Calu3 (cell line): ENCODE measurements at places on chromosomes 5 and 9.

GRCh38 chr5:68780299-68780955 is 313.4 kb upstream of the SLC30A5 start:
- DNase-seq: no peak

GRCh38 chr9:136351252-136351800 is 12.2 kb downstream of the DNLZ start:
- DNase-seq: no peak

DNA sequence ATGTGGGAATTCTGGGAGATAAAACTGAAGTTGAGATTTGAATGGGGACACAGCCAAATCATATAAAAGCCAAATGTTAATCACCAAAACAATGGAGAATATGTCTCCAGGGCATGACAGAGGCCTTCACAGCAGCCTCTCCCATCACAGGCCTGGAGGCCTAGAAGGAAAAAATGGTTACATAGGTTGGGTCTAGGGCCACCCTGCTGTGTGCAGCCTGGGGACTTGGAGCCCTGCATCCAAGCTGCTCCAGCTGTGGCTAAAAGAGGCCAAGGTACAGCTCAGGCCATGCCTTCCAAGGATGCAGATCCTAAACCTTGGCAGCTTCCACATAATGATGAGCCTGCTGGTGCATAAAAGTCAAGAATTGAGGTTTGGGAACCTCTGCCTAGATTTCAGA is 85.1 kb downstream of the JAKMIP2 start:
- no peak for DNase-seq

- DNase-seq: no peak
Measured at GRCh38 chr5:1099926-1100663, 11.8 kb downstream of the SLC12A7 start.

GRCh38 chr9:72589667-72590521 is 68.5 kb downstream of the TMC1 start:
- no peak for DNase-seq

GRCh38 chr5:132424167-132424880 is 54.8 kb downstream of the SLC22A5 start:
- no peak for DNase-seq

- no peak for DNase-seq
Measured at GRCh38 chr5:95808013-95808685, 14.4 kb downstream of the GLRX start.

DNA sequence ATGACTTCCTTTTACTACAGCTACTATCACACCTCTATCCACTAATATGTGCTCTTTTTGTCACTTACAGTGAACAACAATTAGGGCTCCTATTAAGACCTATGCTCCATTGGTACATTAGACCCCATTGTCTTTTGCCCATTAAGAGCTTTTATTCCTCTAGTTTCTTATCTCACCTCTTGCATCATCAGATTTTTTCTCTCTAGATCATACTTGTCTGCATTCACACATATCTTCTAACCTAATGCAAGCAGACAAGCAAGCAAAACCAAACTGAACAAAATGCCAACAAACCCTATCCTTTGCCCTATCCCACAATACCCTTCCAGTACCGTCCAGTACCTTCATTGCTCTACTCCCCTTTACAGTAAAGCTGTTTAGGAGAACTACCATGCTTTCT is 10.1 kb upstream of the RBM27 start:
- DNase-seq: no peak

DNA sequence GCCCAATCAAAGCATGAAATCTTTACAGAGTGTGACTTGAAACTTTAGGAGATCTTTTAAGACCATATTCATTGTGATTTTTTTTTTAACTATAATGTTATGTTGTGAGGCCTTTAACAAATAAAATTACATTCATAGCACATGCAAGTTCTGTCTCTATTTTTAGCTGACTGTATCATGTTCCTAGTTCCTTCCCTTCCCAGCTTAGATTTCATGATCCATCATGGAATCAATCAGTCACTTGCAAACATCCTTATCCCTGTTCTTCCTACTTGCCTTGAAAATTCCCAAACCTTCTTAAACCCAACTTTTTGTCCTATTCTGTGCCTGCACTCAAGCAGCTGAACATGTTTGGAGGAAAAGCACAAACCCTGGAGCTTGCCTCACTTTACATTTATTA is 141.8 kb downstream of the DMXL1 start:
- DNase-seq: no peak

GRCh38 chr9:26078706-26079105 is 400.5 kb upstream of the TUSC1 start:
- DNase-seq: no peak
